Kidney (tissue), 22 donors: ENCODE measurements at places on chromosomes 6 and 20. TPM values are rescaled to one million over a fixed set of nuclear protein-coding genes. Genes with fewer than 3 reads are reported as not detected.

The DEFB124 gene
- total RNA-seq, result 2.5 TPM

The AIG1 gene
- total RNA-seq, result 57.3 TPM

The CDH4 gene
- 1.1 TPM for total RNA-seq

The EXOC2 gene
- total RNA-seq, result 21.7 TPM

The ULBP2 gene
- total RNA-seq, result 1.3 TPM

The TMEM217 gene
- 0.72 TPM for total RNA-seq

The C20orf144 gene
- 0.16 TPM for total RNA-seq

The KHDRBS2 gene
- total RNA-seq, result 0.76 TPM

The GSTA2 gene
- 0.28 TPM for total RNA-seq

The PLA2G7 gene
- 1.9 TPM for total RNA-seq

The MYBL2 gene
- 1.3 TPM for total RNA-seq

The SLC22A2 gene
- 27.9 TPM for total RNA-seq

The TOX2 gene
- total RNA-seq, result 5.9 TPM

The OR12D3 gene
- total RNA-seq, result not detected

The DACT2 gene
- 5.0 TPM for total RNA-seq

The SLC18B1 gene
- 17.2 TPM for total RNA-seq
